Lung microvascular endothelial cell (primary cell): ENCODE measurements at places on chromosomes 2 and 18.
A peak's percentile ranks its signal among the peaks of the same experiment; 100 is the strongest.

GRCh38 chr2:196230061-196230854, 58.9 kb upstream of the STK17B start:
- DNase-seq = no peak

DNA sequence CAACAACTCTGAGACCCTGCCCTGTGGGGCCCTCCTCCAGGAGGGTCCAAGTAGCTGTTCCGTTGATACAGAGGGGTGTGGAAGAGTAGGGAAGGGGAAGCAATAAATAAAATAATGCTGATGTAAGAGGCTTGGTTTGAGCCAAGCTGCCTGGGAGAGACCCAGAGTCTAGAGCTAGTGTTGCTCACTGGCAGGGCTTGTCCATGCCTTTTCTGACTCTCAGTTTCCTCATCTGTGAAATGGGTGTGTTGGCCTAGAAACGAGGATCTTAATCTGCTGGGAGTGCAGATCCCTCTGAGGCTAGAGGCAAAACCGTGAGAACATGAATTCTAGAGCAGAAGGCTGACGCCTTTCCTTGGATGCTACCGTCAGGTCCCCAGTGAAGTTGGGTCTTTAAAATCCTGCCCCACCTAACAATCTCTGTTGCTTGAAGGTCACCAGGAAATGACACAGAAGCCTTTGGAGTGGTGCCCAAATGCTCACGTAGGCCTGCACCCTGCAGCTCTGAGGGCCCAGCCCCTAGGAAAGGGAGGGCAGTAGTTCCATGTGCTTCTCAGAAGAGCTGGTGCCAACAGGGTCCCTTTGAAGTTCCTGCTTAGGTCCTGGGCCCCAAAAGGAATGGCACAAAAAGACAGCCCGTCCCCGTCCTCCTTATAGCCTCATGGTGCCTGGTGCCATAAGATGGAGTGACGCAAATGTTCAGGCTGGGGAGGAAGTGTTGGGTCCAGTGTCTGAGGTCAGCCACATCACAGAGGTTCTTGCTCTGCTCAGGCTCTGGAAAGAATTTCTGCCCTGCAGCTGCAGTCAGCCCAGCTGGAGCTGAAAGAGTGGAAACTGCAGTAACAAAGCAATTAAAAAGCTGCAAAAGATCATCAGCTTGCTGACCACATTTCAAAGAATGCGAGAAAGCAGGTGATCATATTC, 73.2 kb upstream of the SMAD2 start:
- peak; percentile 89 for DNase-seq

- DNase-seq = no peak
Measured at GRCh38 chr2:497770-498492, 179.3 kb downstream of the TMEM18 start.

GRCh38 chr2:222289278-222290160, 9.3 kb downstream of the PAX3 start:
- DNase-seq = no peak

GRCh38 chr18:32846896-32847295, 74.1 kb upstream of the KLHL14 start:
- DNase-seq = no peak

DNA sequence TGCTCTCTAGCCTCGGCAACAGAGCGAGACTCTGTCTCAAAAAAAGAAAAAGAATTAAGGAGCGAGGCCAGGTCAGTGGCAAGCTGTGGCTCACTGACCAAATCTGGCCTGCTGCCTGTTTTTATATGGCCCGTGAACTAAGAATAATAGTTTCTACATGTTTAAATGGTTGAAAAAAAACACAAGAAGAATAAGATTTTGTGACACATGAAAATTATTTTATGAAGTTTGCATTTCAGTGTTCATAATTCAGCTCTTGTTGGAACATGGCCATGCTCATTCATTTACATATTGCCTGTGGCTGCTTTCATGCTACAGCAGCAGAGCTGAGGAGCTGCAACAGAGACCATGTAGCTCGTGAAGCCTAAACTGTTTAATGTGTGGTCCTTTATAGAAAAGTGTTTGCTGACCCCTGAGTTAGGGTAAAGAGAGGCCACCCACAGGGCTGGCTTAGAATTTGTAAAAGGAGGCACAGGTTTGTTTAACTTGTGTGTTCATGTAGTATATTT, 59.5 kb downstream of the MFSD6 start:
- DNase-seq = peak; percentile 10

DNA sequence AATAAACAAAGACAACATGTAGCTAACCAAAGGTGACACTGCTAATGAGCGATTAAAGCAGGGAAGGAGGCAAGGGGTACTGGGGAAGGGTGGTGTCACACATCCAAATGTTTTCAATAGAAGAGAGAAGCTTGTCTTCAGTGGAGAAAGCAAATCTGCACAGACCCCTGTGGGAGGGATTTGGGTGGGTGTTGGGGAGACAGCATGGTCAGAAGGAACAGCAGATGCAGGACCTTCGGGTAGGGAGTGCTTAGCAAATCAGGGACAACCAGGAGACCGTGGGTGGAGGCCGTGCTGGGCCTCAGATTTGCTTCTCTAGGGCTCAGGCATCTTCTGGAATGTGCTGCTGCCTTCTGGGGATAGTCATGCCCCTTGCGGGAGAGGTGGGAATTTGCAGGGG, 185.3 kb upstream of the RAB6C start:
- DNase-seq = no peak

DNA sequence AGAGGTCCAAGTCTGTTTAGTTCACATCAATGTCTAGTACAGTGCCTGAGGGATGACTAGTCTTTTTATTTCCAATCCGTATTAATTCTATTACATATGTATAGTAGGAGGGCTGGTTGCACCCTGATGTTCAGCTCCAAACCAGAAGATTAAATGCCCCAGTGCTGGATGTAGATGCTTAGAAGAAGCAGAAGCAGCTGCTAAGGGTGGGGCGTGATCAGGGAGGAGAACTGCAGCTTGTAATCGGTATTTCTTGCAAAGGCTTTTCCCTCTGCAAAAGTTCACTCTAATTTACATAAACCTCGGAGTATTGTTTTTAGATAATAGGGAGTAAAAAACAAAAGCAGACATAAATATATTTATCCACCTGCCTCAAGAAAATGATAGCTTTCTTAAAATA, 145.3 kb upstream of the ITGA4 start:
- no peak for DNase-seq

DNA sequence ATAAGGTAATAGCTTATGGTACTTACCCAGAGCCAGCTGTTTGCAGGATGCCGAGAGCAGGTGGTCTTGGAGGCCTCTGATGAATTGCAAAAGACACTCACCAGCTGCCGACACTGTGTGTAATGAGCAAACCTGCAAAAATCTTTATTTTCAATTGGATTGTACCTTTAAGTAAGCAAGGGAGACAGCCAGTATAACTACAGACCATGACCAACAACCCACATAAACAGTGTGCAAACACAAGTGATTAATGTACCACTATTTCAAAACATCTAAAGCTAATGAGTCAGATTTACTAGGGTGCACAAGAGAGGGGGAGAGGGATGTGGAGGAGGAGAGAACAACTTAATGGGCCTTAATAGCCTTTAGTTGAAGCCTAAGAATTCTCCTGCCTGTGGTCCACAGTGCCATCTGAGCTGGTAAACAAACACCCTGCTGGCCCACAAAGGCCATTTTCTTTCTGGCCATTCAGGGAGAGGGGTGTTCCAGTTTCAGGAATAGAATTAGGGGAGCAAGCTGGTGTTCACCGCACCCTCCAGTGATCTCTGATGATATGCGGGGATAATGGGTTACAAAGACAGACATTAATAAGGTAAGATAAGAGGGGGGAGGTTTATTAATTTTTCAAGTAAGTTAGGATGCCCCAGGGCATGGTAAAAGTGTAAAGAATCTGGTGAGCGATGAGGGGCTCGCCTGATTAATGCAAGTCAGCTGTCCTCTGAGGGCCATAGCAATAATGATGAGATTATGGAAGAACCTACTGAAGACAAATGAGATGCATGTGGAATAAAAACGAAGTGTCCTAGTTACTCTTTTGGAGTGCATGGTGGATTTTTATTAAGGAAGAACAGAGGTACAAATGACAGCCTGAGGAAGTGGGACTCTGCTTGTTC, 196.4 kb downstream of the HRH4 start:
- no peak for DNase-seq

- DNase-seq = no peak
Measured at GRCh38 chr2:212713681-212714080, 175.1 kb upstream of the ERBB4 start.

GRCh38 chr2:158740621-158741020, 54.5 kb upstream of the DAPL1 start:
- DNase-seq = no peak

DNA sequence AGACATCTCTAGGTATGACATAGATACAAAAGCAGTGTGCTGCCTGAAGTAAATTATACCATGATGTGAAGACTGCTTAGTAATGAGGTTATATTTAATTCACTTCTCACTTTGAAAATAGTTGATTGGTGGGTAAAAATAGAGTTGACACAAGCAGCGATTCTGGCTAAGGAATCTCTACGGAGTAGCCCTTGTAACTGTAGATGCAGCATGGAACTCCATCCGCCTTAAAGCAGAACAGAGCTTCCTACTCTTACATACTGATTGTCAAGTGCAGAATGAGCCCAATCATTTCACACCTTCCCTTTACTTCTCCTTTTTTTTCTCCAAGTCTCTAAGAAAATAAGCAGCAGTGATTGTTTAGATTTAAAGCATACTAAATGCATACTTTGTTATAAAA, 1594.6 kb upstream of the SLC39A10 start:
- no peak for DNase-seq

GRCh38 chr2:74092275-74092674, 55.4 kb downstream of the BOLA3 start:
- DNase-seq = no peak

- DNase-seq = no peak
Measured at GRCh38 chr2:53476834-53477233, 290.8 kb upstream of the CHAC2 start.

DNA sequence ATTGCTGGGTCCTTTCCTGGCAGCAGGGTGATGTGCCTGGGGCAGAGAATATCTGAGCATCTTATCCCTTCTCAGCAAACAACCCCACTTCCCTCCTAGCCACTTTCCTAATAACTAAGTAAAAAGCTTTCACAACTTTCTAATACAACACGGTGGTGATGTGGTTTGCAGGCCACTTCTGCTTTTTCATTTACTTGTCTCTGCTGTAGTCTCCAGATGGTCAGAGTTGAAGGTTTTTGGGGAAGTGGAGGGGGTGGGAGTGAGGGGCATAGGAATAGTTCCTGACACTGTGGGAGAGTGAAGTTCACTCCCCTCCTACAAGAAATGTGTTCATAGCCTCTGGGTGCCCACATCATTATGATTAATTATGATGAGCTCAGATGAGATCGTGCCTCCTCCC, 11.6 kb downstream of the OXER1 start:
- DNase-seq = no peak

- DNase-seq = no peak
Measured at GRCh38 chr18:7886436-7886835, 319.3 kb downstream of the PTPRM start.

- DNase-seq = no peak
Measured at GRCh38 chr2:45992021-45992740, 305.0 kb upstream of the EPAS1 start.

- DNase-seq = no peak
Measured at GRCh38 chr2:181063696-181064095, 83.3 kb downstream of the UBE2E3 start.

- no peak for DNase-seq
Measured at GRCh38 chr2:11591091-11591490, 57.2 kb downstream of the GREB1 start.

- no peak for DNase-seq
Measured at GRCh38 chr2:45888641-45889040, 237.2 kb downstream of the PRKCE start.

DNA sequence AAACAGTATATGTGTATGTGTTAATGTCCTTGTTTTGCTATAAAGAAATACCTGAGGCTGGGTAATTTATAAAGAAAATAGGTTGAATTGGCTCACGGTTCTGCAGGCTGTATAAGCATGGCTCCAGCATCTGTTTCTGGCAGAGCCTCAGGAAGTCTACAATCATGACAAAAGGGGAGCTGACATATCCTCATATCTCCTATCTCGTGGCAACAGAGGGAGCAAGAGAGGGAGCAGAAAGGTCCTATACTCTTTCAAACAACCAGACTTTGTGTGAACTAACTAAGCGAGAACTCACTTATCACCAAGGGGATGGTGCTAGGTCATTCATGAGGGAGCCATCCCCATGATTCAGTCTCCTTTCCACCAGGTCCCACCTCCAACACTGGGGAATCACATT, 13.0 kb downstream of the CALCRL start:
- DNase-seq = peak; percentile 57

GRCh38 chr2:128522829-128523228, 204.2 kb upstream of the HS6ST1 start:
- no peak for DNase-seq

- no peak for DNase-seq
Measured at GRCh38 chr18:27771571-27771970, 405.4 kb downstream of the CDH2 start.

DNA sequence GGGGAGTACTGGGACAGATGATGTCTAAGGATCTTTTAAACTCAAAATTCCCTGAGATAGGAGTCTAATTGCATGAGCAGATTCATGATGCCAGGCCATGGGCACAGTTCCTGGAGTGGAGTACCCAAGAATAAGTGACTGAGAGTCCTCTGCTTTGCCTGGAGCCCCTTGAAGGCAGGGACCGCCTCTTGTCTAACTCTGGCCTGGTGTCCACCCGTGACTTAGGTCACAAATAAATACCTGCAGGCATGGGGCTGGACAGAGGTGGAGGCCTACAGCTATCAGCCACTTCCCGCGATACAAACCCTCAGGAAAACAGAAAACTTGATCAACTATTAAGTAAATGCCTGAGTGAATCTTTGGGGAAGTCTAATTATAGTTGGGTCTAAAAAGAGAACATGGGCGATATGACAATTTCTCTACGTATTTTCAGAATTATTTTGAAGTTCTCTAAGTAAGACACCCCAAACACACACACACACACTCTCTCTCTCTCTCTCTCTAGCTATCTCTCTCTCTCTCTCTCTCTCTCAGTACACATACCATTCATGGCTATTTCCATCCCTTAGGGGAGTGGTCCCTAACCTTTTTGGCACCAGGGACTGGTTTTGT, 1.8 kb upstream of the WIPF1 start:
- DNase-seq = no peak

DNA sequence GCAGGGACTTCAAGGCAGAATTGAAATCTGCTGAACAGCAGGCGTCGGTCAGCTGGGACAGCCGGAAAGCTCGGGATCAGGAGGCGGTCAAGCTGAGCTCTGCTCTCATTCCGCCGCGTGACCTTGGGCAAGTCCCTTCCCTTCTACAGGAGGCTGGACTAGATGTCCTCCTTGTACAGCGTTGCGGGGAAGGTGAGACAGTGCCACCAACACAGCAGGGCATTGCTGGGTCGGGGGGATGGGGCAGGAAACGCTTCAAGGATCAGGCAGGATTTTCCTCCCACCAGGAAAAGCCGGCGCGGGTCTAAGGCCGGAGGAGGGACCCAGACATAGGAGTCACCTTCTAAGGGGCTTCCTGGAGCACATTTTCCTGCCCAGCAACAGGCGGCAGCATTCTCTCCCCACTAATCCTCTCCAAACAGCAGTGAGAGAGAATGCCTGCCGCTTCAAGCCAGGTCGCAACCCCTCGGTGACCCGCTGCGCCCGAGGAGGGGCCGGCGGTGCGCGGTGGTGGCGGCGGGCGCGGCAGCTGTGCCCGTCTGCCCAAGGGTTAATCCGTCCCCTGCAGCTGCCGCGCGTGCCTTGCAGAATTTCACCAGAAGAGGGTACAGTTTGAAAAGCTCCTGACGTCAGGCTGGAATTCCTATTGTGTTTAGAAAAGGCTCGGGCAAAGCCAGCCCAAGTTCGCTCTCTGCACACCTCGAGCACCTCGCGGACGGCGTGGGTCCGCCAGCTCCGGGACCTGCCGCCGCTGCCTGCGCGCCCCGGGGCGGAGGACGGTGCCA, at the start of gene KCNF1:
Gene KCNF1, plus strand, starts transcription at position 644 of the 785 bp plus-strand sequence. CDS start 493 bp downstream, outside the sequence.
- DNase-seq = peak; percentile 86

- DNase-seq = no peak
Measured at GRCh38 chr2:33344230-33344629, 132.2 kb upstream of the RASGRP3 start.

GRCh38 chr2:212791569-212791968, 253.0 kb upstream of the ERBB4 start:
- DNase-seq = no peak
